ENCODE measurements at places on chromosomes 13 and 19.

- DNase-seq, result peak; percentile 37
Measured at GRCh38 chr19:55257461-55258420, 1.1 kb downstream of the PPP6R1 start.

DNA sequence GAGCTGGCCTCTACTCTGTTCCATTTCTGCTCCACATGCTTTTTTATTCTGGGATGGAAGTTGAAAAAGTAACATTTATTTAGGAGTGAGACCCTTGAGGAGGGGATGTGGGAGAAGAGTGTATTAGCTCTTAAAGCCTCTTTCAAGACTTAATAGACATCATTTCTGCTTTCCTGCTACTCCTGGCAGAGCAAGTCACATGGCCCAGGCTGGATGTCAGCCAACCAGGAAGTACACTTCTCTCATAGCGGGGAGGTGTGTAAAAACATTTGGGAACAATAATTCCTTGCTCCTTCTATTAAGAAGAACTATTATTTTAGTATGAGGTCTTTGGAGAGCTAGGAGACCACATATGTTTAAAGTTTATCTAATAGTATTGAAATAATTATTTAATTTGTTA is 40.6 kb upstream of the FAM216B start:
- DNase-seq, result no peak

- no peak for DNase-seq
Measured at GRCh38 chr19:32012206-32012605, 333.2 kb upstream of the ZNF507 start.

- DNase-seq, result no peak
Measured at GRCh38 chr19:55056827-55057226, 6.1 kb downstream of the RDH13 start.

GRCh38 chr19:51714848-51715247 is 8.9 kb downstream of the HAS1 start:
- DNase-seq, result no peak

DNA sequence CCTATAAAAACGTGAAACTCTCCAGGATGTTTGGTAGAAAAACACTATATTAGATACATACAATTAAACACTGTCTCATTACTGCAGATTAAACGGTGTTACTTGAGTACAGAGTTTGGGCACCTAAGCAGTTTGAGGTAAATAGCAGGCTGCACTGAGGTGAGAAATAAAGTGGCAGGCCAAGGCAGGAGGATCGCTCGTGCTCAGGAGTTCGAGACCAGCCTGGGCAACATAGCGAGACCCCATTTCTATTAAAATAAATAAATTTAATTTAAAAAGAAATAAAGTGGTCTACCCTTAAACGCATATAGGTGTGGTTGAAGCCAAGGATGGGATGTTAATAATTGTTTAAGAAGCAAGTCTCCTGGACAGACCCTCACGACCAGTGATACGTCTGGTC is 1.2 kb downstream of the PSPC1 start:
- no peak for DNase-seq

DNA sequence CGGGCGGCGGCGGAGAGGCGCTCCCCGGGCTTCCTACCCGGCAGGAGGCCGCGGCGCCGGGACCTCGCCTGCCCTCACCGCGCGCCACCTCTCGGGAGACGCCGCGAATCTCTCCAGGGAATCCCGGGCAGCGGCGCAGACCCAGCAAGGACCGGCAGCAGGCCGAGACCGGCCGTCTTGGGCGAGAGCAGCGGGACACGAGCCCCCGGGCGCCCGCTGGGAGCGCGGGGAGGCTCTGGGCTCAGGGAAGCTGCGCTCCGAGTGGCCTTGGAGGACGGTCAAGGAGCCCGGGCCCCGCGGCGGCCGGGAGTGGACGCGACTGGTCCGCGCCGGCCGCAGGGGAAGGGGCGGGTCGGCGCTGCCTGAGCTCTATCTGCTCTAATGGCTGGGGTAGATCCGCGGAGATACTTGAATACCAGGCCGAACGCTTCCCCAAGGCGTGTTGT is 14.7 kb downstream of the CDX2 start:
- peak; percentile 53 for DNase-seq

DNA sequence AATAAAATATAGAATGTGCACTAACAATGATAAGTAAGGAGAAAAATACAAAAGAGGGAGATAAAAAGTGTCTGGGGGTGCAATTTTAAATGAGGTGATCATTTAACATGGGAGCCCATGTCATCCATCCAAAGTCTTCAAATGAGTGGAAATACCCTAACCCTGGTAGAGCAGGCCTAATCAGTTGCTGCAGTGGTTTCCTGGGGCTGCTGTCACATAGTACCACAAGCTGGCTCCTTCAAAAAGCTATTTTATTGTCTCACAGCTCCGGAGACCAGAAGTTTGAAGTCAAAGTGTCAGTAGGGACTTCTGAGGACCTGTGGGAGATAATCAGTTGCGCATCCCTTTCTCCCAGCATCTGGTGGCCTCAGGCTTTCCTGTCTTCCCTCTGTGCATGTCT is 717.9 kb downstream of the DIAPH3 start:
- DNase-seq, result no peak

- DNase-seq, result peak; percentile 57
Measured at GRCh38 chr19:604355-604754, 14.7 kb downstream of the HCN2 start.

- DNase-seq, result no peak
Measured at GRCh38 chr13:20717581-20718542, 14.4 kb downstream of the IL17D start.

DNA sequence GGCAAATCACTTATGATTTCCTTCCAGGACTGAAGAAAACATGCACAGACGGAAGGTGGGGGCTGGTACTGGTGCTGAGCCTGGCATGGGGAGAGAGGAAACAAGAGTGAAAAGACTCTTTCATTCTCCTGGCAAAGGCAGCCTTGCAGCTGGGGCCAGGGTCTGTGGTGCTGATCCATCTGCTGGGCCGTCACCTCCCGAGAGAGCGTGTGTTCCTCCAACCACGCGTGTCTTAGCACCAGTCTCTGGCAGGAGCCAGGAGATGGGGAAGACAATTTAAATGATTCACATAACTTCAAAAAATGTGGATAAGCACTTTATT is 23.9 kb upstream of the SPART start:
- DNase-seq, result no peak

DNA sequence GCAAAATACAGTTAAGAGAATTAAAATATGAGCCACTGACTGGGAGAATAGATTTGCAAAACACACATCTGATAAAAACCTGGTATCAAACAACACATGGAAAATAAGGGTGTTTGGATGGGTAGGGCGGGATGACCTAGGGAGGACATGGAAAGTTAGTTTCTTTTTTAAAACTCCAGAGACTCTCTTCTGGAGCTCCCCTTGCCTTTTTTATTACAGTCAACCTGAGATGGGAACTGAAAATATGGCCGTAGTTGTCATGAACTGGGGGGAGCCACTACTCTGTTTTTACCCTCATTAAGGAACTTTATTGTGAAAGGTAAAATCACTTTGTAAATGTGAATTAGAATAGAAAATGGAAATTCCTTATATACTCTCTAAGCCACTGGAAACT is 113.0 kb downstream of the ATP11A start:
- DNase-seq, result no peak

DNA sequence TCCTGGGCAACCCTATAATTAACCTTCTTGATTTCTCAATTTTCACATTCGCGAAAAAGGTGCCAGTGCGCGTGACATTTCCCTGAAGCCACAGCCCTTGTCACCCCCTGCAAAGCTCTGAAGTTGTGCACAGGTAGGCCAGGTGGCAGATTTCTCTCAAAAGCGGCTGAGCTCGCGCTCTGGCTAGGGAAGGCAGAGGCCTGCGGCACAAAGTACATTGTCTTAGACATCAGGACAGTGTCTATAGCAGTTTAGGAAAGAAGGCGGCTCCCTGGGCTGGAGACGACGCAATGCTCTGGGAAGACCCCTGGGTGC is 42.9 kb upstream of the ZNF14 start:
- no peak for DNase-seq

GRCh38 chr19:16650821-16651220 is 9.1 kb downstream of the SMIM7 start:
- DNase-seq, result no peak

DNA sequence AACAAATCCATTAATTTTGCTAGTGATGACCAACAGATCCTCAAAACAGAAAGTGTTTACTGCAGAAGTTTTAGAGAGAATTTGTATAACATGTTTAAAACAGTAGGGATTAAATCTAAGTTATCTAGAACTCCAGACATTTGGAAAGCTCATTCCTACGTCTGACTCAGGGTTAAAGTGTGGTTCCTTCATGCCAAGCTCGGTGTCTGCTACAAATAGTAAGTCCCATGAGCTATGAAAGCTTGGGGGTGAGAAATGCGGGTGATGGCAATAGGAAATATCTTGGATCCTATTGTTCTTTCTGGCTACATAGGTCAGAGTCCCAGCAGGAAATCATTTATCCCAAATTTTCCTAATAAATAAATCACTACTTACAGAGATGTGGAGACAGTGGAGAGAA is 867.1 kb downstream of the UQCRFS1 start:
- DNase-seq, result no peak

DNA sequence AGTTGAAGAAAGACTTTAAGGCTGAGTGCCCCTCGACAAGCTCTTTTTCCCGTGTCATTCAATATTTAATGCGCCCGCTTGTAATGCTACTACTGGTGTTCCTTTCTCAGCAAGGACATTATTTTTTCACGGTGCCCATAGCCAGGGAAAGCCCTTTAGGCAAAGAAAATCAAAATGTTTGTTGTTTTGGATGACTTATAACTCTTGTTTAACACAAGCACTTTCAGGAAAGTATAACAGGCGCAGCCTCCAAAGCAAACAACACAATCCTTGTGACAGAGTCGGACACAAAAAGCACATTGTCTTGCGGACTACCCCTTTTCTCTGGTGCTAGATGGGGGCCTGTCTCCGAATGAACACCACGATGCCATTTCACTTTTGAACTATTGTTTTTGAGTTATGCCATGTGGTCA is 12.4 kb downstream of the ZIC5 start:
- no peak for DNase-seq

- no peak for DNase-seq
Measured at GRCh38 chr19:14616407-14616806, 33.5 kb downstream of the CLEC17A start.

DNA sequence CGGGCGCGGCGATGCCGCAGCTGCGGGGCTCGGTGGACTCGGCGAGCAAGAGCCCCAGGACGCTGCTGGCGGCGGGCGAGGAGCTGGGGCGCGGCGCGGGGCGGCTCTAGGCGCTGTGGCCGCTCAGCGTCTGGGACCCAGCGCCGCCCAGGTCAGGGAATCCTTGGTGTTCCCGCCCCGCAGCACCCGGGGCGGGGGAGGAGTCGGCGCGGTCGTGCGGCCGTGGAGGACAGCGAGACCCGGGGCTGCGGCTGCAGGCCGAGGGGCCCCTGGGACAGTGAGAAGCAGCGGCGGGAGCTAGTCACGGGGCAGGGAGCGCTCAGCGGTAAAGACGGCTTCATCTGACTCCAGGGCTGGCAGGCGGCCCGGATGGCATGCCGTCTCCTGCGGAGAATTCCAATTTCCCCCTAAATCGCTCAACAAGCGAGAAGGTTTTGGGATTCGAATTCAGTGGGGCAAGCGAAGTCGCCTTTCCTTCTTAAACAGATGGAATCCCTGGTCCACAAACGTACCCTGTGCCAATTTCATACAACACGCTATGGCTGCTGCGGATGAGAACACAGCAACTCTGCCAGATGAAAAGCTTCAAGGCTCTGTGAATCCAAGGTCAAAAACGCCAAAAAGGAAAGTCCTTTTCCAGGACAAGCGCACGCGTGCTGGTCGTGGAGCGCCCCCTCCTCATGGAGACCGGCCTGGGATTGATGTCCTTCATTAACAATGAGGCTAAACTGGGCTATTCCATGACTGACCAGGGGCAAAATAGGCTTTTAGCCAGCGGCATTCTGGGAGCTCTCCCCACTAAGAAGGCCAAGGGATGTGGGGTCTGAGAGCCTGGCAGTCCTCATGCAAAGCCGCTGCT is 4.2 kb upstream of the ZSCAN4 start:
- peak; percentile 59 for DNase-seq

GRCh38 chr19:55344444-55344843 is 4.8 kb downstream of the KMT5C start:
- DNase-seq, result no peak

- no peak for DNase-seq
Measured at GRCh38 chr19:43569657-43570056, 5.7 kb downstream of the XRCC1 start.

- no peak for DNase-seq
Measured at GRCh38 chr19:1549332-1549945, 18.7 kb downstream of the MEX3D start.

GRCh38 chr13:89221557-89222158 is 1550.5 kb downstream of the SLITRK5 start:
- DNase-seq, result no peak

DNA sequence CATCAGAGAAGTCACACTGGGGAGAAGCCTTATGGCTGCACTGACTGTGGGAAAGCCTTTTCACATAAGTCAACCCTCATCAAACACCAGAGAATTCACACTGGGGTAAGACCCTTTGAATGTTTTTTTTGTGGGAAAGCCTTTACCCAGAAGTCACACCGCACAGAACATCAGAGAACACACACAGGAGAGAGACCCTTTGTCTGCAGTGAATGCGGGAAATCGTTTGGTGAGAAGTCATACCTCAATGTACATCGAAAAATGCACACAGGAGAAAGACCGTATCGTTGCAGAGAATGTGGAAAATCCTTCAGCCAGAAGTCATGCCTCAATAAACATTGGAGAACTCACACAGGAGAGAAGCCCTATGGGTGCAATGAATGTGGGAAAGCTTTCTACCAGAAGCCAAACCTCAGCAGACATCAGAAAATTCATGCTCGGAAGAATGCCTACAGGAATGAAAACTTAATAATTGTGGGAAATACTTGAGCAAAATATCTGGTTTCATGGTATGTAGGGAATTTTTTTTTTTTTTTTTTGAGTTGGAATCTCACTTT is 30.7 kb downstream of the ZNF793 start:
- DNase-seq, result no peak

GRCh38 chr19:40689339-40690049 is 957 bp downstream of the NUMBL start:
- DNase-seq, result peak; percentile 68

GRCh38 chr19:2618611-2619010 is 83.9 kb downstream of the GNG7 start:
- no peak for DNase-seq

GRCh38 chr19:20482721-20483120 is 82.9 kb downstream of the ZNF737 start:
- DNase-seq, result no peak

- DNase-seq, result no peak
Measured at GRCh38 chr13:98962901-98963590, 14.8 kb downstream of the DOCK9 start.

DNA sequence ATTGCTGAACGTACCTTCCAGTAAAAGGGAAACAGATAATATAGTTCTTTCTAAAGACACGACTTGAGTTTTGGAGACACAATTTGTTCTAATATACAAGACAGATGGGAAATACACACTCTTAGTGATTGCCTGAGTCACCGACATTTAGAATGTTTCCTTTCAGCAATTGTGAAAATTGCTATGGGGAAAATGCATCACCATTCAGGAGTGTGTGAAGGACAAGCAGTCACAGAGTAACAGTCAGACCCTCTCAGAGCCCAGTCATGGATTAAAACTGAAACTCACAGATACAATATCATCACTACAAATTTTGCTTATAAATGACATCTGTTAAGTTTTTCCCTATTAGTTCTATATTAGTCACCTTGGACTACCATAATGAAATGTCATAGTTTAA is 286.1 kb downstream of the SPRY2 start:
- DNase-seq, result no peak
